ENCODE measurements at places on chromosomes 13 and 19.

DNA sequence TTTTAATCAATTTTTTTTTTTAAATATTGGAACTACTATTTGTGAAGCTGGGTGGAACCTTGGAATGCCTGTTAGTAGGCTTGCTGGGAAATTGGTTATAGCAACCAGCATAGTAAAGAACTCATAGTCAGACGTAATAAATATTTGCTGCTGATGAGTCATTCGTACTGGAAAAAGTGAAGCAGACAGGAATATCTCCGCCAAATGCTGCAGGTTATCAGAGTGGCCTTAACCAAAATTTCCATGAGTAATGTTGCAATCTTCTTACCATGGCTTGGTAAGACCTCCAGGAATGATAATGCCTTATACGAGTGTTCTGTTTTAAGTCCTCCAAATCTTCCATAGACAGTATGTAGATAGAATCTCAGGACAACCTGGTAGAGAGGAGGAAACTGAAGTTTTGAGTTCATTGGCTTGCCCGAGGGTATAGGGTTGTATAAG lies 34.2 kb downstream of the MBNL2 start:
- DNase-seq = no peak

GRCh38 chr19:8251025-8251472 lies 41.9 kb downstream of the CERS4 start:
- no peak for DNase-seq

- no peak for DNase-seq
These were observed 1154.6 kb downstream of the OLFM4 start for GRCh38 chr13:54183166-54183565.

DNA sequence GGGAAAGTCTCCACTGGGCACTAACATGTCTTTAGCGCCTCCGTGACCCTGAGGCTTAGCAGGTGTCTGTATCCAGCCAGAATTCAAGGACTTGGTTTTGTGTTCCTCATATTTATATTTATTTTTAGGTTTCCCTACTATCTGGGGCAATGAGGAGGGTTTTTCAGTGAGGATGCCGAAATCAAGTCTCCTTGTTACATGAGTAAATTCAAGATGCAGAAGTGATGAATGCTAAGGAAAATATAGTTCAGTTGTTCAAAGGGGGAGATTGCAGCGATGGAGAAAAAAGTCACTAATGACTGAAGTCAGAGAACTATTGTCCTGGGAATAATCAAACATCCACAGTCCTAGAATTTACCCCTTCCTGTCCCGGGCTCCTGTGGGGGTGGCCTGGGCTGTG lies 791 bp upstream of the ADGRE2 start:
- DNase-seq = no peak

GRCh38 chr19:2578901-2579677 lies 103.2 kb downstream of the GADD45B start:
- DNase-seq = no peak

DNA sequence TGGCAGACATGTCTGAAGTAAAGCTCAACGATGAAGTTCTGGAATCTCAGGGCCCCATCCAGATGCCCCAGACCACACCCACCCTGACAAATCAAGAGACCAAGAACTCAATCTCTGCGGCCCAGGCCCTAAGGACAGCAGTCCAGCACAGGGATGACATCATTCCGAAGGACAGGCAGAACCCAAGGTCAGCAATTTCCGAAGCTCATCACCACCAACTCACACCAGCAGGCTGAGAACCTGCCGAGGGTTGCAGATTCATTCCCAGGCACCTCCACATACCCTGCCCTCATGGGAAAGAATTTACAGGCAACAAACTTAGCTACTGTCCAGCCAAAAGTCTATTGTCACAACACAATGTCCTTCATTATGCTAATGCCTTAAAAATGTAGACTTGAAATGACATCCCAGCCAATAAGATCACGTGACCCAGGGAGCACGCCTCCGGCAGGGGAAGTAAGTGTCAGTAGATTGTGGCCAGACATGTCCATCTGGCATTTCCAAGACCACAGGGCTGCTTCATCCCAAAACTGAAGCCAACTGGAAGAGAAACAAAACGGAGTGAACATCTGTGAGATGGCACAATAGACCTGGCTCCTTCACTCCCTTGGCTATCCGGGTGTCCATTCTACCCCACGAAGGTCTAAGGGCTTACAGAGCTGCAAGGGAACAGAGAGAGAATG lies 98.8 kb downstream of the CRYL1 start:
- no peak for DNase-seq

DNA sequence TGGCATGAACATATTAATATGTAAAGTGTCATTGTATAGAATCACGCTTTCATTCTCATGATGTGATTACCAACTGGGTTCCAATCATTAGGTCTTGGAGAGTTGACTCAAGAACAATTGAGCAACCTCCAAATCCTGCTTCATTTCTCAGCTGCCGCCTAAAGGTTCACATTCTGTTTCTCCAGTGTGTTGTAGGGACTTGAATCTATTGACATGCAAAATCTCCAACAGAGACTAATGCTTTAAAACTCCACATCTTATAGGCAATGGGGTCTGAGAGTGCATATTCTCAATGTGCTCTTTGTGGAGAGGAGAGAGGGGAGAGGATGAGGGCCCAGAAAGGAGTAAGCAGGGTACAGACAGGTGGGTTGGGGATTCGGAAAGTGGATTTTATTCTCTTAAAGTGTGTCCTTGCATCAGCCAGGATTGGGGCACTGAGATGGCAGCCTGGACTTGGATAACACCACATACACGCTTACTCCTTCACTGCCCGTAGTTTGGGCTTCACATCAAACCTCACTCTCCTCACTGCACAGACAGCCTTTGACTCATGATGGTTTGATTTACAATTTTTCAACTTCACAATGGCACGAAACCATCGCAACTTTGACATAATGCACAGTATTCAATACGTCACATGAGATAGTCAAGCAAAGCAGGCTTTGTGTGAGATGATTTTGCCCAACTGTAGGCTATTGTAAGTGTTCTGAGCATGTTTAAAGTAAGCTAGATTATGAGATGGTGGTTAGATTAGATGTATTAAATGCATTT lies 241.3 kb upstream of the IRS2 start:
- no peak for DNase-seq

DNA sequence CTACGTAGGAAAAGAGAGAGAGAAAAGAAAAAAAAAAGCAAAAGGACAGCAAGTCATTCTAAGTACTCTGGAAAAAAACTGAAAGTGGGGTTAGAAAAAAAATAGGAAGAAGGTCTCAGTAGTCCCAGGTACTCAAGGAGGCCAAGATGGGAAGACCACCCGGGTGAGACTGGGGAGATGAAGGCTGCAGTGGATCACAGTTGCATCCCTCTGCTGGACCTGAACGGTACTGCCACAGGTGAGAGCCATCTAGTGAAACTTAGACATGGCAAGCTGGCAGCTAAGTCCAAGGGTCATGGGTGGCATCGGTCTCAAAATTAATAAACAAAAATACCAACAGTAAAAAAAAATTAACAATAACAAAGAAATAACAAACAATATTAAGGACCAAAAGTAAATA lies 41.0 kb upstream of the ZNF91 start:
- DNase-seq = no peak

- DNase-seq = no peak
These were observed 6.1 kb downstream of the SACS start for GRCh38 chr13:23427342-23427843.

GRCh38 chr19:49247676-49248075 lies 77.3 kb downstream of the SLC6A16 start:
- no peak for DNase-seq

- DNase-seq = no peak
These were observed 1.9 kb upstream of the FAM174C start for GRCh38 chr19:1273263-1274041.

DNA sequence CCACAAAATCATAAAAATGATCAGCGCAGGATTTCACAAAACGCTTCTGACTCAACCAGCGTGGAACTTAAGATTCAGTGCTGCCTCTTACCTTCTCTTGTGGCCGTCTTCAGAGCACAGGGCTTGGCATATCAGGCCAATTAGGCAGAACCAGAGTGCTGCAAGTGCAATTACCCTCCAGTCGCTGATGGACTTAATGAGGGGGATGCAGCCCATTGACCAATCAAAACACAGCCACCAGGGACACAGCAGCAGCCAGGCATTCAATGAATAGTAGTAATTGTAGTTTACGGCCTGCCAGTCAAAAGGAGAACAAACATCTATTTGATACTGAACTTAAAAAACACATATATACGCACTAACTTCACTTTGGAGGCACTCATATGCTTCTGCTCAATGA lies 38.2 kb downstream of the TMTC4 start:
- no peak for DNase-seq

- DNase-seq = no peak
These were observed 70.4 kb downstream of the CEBPG start for GRCh38 chr19:33443638-33444561.

DNA sequence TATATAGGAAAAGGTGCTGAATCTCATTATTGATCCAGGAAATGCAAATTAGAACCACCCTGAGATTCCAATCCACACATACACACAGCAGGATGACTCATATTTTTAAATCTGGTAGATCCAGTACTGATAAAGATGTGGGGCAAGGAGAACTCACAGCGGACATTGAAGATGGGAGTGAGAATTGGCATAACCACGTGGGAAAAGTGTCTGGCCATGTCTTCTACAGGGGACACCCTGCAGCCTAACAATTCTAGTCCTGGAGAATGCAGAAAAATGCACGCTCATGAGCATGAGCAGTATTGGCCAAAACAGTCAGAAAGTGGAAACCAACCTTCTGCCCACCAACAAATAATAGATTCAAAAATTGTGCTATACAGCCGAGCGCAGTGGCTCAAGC lies 13.5 kb upstream of the BCL3 start:
- DNase-seq = no peak
